ENCODE measurements at places on chromosomes 7 and 10.

DNA sequence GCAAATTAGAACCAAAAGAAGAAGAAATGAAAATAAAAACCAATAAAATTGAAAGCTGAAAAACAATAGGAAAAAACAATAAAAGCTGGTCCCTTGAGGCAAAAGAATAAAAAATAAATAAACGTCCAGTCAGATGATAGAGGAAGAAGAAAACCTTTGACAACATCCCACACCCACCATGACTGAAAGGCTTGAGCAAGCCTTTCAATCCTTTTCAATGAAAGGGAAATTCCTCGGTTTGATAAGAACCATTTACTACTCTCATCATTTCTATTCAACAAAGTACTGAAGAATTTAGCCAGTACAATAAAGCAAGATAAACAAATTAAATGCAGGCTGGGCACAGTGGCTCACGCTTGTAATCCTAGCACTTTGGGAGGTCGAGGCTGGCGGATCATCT lies 3.8 kb downstream of the SLC25A40 start:
- DNase-seq, result no peak

DNA sequence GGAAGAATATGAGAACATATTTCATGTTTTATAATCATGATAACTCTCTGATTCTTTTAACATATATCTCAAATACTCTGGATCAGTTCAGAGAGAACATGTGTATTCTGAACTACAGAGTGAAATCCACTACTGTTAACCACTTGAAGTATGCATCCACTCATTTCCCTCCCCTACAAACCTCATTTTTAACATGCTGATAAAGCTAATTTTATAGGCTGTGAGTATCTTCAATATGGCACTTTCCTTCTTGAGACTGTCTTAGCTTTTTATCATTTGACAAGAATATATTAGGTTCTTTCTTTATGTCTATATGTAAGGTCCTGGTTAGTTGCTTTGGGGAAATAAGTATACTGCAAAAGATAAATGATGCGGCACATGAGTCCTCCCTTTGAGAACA lies 154.8 kb downstream of the MLLT10 start:
- DNase-seq, result no peak

- no peak for DNase-seq
Observed at GRCh38 chr7:81682873-81683272, 87.0 kb downstream of the HGF start.

DNA sequence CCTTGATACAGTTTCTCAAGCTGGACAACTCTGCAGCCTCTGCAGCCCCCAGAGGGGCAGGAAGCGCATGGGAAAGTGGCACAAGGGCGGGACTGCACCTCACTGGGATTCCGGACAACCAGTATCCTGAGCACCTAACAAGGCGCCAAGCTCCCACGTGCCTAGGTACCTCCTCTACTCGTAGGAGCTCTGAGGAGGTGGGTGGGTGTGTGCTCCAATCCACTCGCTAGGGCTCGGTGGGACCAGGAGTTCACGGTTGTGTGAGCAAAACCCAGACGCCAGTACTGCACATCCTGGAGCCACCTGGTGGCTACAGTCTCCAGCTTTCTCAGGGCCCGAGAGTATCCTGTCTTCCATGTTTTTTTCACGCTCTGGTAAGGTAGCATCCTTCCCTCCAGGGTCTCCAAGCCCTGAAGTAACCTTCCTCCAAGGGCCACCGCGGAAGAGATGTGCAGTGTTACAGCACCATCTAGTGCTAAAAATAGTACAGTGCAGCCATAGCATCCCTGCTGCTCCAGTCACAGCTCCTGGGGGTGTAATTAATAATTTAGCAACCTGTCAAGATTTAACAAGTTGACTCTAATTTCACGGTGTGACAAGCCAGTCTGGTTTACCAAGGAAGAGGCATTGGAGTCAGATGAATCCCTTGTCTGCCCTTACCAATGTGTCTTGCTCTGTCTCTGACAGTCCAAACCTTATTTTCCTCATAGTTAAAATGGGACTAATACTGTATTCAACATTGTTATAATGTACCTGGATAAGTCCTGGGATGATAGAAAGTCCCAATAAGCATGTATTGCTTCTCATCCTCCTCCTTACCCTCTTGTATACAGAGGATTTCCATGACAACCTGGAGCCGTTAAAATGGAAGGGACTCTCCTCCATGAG lies 70.4 kb downstream of the HERPUD2 start:
- peak; percentile 49 for DNase-seq

- DNase-seq, result peak; percentile 44
Observed at GRCh38 chr7:22821702-22822485, 755 bp downstream of the TOMM7 start.

DNA sequence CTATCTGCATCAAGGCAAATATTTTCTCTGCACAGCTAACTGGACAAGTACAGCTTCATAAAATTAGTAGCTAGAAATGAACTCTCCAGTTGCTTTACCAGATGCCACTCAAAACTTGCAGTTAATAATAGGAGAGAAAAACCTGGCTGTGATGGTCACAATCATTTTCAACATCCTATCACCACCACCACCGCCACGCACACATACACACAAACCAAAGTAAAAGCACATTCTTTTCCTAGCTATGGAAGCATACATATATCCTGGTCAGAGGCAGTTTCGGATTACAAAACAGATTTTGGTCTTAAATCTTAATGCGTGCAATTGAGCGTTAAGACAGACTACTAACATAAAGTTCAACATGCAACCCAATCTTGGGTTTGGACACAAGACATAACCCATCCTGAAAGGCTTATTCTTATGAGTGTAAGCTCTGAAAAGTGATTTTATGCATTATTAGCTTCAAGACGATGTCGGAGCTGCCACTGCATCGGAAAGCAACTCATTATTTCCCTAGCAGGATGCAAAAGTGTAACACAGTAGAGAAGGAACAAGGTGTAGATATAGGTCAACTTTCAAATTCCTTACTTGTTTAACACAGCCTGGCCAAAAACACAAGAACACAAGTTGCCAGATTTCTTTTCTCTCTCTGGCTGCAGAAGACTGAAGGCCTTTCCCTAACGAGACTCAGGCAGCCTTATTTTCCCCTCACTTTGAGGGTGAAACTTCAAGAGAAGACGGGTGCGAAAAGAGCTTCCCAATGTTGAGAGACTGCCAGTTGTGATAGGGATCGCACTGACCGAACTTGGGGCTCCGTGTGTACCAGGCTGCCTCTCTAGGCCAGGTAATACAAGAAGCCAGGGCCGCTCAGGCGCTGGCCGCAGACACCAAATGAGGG lies 1.2 kb downstream of the CACUL1 start:
- peak; percentile 48 for DNase-seq

DNA sequence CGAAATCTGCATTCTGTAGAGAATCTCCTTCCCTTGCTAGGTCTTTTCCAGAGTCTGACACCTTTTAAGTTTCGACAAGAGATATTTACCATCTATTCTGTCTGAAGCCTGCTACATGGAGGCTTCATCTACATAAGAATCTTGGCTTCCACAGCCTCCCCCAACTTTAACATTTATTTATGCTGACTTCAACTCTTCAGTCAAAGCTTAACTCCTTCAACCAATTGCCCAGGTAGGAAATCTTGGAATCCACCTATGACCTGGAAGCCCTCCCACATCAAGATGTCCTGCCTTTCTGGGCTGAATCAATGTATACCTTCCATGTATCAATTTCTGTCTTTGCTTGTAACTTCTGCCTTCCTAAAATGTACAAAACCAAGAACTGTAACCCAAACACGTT lies 54.7 kb downstream of the MINPP1 start:
- no peak for DNase-seq

- no peak for DNase-seq
Observed at GRCh38 chr7:159020987-159021386, 123.7 kb downstream of the VIPR2 start.

DNA sequence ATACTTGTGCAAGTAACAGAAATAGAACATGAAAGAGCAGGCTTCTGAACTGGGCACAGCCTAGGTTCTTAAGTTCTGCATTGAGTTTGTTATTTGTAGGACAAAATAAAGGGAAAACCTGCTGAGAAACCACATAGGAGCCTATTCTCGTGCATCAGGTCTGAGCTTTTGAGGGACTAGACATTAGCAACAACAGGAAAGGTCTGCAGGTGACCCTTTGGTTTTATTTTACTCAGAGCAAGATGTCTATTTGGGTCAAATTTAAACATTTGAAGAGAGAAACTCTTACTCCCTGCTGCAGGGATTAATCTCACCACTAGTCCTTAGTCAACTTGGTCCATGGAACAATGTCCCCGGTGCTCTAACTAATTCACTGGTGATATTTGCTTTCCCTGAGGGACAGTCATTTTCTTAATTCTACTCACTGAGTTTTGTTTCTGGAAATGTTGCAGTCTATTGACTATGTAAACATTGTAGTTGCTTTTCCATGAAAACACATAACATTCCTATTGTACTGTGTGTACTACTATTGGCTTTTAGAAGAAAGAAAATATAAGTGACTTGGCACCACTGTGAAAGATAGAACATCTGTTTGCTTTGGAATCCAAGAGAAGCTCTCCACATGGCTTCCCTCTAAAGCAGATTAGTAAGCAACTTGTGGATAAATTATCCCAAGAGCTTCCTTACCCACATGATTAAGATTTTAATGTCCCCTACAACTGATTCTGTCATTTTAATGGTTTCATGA lies 108.2 kb downstream of the CHRM2 start:
- peak; percentile 4 for DNase-seq
